ENCODE measurements at places on chromosomes 7 and 10.

DNA sequence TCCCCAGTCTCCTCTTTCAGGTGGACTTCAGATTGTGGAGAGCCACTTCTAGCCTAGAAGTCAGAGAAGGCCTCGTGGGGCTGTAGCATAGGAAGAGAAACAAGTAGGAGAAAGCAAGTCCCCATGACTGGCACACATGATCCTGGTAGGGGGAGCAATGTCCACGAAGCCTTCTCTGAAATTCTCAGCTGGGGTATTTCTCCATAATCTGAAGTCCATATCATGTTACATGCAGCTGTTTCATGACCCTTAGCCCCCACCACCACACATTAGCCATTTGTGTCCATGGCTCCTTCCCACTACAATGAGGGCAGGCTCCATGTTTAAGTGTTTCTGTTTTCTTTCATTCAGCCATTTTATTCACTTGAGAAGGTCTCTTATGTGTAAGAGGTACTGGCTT, 43.2 kb downstream of the LAMB4 start:
- no peak for DNase-seq

- DNase-seq = no peak
Observed at GRCh38 chr7:115274-115911, 77.0 kb upstream of the FAM20C start.

DNA sequence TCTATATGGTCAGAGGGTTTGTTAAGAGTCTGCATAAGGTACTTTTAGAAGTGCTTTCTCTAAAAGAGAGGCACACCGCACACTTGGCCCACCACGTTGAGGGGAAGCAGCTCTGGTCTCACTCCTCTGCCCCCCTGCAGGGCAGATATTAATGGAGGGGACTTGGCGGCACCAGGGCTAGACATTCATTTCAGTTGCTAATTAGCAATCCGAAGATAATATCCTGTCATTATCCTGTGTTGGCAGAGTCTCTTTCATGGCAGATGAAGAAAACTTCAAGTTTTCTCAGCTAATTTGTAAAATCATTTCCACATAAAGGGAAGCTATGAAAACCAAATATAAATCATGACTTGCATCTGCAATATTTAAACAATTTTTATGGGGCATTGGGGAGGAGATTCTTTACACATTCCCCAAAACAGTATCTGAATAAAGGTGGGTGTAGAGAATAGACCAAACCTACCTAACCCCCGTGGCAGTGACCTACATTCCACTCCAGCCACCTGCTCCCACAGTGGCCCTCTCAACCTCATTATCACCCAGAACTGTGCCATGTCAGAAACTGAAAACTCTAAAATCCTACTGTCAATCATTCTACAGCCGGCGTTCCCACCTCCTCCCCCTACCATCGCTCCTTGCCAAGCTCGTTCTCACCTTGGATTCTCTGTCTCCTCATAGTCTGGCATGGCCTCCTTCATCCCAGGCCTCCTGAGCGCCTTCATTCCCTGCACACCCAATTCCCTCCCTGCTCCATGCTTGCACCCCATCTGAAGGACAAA, 54.1 kb upstream of the STK17A start:
- no peak for DNase-seq

GRCh38 chr7:121404348-121404747, 8.2 kb upstream of the FAM3C start:
- DNase-seq = no peak

DNA sequence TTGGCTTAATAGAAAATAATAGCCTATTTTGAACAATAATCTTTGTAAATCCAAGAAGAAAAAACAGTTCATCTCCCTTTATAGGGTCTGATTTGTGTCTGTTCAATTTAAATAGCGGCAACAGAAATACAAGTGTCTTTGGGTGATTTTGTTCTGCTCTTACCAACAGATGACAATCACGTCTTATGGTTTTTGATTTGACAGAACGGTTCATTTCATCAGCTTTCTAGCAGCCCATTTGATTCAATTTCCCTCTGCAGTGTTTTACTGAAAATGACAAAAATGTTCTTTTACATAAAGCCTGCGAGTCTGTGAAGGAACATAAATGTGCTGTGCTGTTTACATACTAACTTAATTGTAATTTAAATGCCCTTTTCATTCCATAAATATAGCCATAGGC, 180.5 kb downstream of the MGMT start:
- no peak for DNase-seq

GRCh38 chr10:72308320-72308987, 34.7 kb downstream of the DDIT4 start:
- peak; percentile 93 for DNase-seq

DNA sequence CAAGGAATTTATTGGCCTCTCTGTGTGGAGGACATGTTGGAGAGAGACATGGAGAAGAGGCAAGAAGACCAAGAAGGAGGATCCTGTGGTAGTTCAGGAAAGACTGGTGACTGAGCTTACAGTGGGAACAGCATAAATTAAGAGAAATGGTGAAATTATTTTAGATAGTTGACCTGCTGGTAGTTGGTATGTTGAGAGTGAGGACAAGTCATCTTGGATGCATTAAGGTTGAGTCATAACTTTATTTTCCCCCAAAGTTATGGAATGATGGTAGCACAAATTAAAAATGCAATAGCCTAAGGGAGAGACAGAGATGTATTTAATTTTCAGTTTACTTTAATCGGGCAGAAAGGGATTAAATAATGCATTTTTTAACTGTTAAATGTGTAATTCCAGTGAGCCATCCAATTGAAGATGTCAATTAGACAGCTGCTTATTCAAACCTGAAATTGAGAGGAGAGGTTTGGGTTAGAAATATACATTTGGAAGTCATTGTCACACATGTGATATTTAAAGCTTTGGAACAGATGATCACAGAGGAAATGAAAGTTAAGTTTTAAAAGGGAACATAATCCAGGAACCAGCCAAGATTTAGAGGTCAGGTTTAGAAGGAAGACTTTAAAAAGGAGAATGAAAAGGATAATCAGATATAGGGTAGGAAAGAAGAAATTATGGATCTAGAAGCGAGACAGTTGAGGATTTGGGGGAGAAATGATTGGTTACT, 80.6 kb downstream of the DGKB start:
- peak; percentile 75 for DNase-seq

- peak; percentile 76 for DNase-seq
Observed at GRCh38 chr7:94060752-94061151, 56.6 kb upstream of the BET1 start.

GRCh38 chr10:75226656-75227055, 9.1 kb downstream of the COMTD1 start:
- DNase-seq = no peak

GRCh38 chr10:111481866-111482265, 405.0 kb downstream of the ADRA2A start:
- DNase-seq = no peak

DNA sequence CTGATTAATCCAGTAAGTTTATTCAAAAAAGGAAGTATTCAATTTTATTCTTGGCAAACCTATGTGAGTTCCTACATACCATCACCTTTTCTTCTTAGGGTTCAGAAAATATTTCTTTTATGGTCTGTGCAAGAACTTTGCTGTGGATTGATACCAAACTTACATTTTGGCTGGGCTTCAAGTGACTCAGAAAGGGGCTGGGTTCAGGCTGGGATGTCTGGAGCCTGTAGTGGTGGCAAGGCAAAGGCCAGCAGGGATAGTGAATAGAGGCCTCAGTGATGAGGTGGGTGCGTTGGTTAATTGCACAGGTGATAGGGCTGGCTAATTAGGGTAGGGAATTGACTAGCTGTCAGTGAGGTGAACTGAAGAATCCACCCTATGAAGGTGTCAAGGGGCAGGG, 40.2 kb upstream of the ATXN7L1 start:
- peak; percentile 18 for DNase-seq

GRCh38 chr10:77899080-77899477, 27.5 kb downstream of the DLG5 start:
- DNase-seq = peak; percentile 69

DNA sequence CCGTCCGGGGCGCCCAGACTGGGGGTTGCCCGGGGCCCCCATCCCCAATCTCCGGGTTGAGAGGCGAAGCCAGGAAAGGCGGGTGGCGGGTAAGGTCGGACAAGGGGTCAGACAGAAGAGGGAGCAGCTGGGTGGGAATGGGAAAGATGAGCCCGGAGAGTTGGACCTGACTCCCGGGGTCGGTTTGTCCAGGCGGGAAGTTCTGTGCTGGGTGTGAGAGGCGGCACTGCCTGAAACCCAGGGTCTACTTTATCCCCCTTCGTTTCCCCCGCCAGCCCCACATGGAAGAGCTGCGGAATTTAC, 675 bp downstream of the SLC4A2 start:
- DNase-seq = peak; percentile 49

DNA sequence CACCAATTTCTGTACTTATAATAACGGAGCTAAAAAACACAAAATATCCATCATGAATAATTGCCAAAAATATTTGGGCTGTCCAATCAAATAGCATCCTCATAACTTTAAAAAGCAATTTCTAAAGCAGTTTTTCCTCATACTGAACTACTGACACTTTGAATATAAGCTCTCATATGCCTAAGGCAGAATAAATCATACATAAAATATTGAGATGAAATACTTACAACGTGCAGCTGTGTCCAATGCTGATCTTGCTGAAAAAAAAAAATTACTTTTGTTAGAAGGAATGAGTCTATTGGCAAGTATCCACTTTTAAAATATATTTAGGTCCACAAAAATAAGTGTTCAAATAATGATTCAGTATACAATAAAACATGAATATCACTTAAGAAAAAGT, 24.2 kb downstream of the FAM3C start:
- DNase-seq = no peak

DNA sequence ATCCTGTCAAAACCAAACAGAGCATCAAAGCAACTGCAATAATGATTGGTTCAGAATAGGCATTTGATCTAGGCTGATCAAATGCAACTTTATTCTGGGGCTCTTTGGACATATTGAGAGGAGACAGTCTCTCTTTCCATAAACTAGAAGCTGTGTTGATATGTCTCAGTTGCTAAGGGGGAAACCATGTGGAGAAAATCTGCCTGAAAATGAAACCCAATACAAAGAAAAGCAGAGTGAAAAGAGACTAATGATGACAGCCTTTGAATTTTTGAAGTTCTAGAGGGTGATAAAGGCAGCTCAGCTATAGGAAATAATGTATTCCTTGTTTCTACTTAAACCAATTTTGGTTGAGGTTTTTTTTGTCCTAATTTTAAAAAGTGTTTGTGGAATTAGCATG, 941.8 kb upstream of the POT1 start:
- no peak for DNase-seq

DNA sequence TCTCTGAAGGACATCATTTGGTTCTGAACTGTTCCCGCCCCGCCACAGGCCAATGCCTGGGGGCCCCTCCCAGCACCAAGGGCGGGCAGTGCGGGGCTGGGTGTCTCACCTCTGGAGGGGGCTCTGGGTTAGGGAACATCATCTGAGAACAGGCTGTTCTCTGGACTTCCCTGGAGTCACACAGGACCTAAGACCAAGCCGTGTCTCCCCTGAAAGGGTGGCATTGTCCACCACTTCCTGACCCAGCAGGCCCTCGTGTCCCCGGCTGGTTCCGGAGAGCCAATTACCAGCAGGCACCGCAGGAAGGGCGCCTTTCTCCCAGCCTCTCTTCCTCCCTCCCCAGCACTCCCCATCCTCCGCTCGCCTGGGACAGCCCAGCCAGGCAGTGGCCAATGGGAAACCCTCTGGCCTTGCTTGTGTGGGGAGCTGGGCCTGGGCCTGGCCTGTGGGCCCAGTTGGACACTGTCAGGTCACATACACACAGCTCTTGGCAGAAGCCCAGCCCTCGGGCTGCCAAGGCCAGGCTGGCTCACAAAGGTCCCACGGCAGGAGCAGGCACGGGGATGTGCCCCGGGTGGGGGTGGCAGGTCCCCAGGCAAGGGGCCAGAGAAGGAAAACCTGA, 119.5 kb downstream of the SPDYE5 start:
- DNase-seq = no peak

- DNase-seq = peak; percentile 17
Observed at GRCh38 chr10:8369666-8370065, 315.2 kb downstream of the GATA3 start.

DNA sequence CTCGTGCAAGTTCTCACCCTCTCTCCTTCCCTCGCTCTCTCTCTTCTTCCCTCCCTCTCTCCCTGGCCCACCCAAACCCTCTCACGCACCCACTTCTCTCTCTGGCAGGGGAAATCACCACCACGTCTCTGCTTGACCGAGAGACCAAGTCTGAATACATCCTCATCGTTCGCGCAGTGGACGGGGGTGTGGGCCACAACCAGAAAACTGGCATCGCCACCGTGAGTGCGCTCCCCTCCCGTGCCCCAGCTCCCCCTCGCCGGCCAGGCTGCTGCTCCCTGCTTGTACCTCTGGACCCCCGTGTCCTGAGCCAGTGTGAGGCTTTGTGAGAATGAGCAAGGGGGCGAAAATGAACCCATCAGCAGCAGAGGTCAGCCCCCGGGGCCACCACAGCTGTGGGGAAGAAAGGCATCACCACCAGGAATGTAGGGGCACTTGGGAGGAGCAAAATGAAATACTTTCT, 25.5 kb downstream of the C10orf105 start:
- no peak for DNase-seq

DNA sequence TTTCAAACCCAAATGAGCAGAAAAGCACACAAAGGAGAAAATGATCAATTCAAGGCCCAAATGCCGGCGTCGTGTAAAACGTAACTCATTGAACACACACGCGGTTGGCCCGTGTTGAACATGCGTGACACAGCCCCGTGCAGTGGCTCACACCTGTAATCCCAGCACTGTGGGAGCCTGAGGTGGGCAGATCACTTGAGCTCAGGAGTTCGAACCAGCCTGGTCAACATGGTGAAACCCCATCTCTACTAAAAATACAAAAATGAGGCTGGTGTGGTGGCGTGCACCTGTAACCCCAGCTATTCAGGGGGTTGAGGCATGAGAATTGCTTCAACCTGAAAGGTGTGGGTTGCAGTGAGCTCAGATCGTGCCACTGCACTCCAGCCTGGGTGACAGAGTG, 156.7 kb upstream of the KLF6 start:
- DNase-seq = no peak

GRCh38 chr10:61964949-61965702, 63.6 kb downstream of the ARID5B start:
- DNase-seq = no peak

Data from ELR (cell line).